ENCODE measurements at places on chromosomes 3 and 15.

DNA sequence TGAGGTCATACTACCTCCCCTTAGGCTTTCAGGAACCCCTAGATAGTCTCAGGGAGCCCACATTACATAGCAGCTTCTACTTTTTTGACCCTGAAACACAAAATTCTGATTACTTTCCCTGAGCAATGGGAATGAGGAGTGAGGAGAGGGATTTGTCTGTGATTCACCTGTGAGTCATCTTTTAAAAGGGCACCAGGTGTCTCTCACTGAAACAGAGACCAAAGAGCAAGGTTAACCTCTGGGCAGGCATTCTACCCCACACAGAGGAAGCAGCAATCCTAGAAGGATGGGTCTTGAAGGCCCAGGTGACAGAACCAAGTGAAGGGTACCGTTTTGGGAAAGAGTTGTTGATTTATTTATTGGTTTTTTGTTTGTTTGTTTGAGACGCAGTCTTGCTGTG lies 31.1 kb upstream of the UBE2E2 start:
- DNase-seq: no peak

DNA sequence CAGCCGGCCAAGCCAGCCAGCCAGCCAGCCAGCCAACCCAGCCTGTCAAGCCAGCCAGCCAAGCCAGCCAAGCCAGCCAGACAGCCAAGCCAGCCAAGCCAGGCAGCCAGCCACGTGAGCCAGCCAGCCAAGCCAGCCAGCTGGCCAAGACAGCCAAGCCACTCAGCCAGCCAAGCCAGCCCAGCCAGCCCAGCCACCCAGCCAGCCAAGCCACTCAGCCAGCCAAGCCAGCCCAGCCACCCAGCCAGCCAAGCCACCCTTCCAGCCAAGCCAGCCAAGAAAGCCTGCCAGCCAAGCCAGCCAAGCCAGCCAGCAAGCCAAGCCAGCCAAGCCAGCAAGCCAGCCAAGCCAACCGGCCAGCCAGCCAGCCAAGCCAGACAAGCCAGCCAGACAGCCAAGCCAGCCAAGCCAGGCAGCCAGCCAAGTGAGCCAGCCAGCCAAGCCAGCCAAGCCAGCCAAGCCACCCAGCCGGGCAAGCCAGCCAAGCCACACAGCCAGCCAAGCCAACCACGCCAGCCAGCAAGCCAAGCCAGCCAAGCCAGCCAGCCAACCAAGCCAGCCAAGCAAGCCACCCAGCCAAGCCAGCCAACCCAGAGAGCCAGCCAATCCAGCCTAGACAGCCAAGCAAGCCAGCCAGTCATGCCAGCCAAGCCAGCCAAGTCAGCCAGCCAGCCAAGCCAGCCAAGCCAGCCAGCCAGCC lies 199.5 kb downstream of the GOLGA6L6 start:
- no peak for DNase-seq

GRCh38 chr3:124419303-124419702 lies 310.9 kb upstream of the UMPS start:
- no peak for DNase-seq

DNA sequence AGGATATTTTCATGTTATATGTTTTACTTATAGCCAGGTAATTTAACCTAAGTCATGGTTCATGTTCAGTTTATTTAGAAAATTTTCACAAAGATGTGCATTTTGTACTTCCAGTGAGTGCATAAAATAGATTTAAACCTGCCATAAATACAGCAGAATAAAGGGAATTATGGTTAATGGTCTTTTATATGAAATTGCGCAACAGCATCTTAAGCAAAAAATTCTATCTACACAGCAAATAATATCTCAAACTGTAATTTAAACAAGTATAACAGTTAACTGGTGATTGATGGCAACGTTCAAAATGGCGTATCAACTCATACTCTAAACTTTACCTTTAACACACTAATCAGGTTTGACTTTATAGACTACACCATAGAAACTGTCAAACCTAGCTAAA lies 97.6 kb downstream of the ROBO1 start:
- no peak for DNase-seq

GRCh38 chr3:64083575-64083974 lies 60.3 kb upstream of the PSMD6 start:
- no peak for DNase-seq

GRCh38 chr3:167653760-167654159 lies at the start of gene WDR49:
TSS of gene WDR49 (minus strand) at chr3:167653942. CDS start at chr3:167653425, 517 bp downstream.
- peak; percentile 4 for DNase-seq

DNA sequence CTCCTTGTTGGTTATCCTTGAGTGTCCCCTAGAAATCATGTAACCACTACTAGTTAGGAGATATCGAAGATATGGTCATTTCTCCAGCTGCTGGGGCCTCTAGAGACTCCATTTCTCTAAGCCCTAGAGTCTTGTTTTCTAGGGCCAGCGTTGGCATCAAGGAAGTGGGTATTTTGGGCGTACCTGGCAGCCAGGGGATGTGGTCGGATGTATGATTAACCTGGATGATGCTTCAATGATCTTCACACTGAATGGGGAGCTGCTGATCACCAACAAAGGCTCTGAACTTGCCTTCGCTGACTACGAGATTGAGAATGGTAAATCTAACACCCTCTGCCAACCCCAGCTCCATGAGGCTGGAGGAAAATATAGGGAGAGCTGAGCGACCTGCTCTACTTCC lies 325.5 kb downstream of the RYR3 start:
- no peak for DNase-seq

DNA sequence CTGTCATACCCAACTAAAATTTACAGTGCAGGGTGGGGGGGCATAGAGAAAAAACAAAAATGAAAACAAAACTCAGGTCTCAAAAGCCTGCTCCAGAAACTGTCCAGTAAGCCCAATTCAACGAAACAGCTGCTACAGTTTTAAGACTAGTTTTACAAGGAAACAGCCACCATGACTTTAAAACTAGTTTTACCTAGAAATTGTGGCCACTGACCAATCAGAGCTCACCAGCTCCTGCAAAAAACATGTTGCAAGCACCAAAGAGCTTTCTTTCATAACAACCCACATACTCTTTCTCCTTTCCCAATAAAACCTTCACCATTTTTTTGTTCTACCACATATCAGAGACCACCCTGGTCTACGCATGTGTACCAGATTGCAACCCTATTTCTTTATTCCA lies 7.3 kb upstream of the CFAP91 start:
- DNase-seq: no peak

DNA sequence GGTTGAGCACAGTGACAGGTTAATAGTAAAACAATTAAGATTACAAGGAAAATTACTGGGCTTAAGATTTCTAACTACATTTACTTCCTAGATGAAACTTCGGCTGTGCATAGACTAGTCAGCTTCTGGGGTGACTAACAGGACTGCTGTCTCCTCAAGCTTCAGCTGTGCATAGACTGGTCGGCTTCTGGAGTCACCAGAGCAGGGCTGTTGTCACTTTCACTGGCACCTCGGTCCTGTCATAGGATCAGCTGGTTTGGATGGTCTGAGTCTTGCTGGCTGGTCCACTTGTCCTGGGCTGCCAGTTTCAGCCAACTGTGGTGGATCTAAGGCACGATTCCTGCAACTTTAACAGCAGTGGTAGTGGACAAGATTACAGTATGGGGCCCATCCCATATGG lies 23.9 kb upstream of the ACAD9 start:
- no peak for DNase-seq

DNA sequence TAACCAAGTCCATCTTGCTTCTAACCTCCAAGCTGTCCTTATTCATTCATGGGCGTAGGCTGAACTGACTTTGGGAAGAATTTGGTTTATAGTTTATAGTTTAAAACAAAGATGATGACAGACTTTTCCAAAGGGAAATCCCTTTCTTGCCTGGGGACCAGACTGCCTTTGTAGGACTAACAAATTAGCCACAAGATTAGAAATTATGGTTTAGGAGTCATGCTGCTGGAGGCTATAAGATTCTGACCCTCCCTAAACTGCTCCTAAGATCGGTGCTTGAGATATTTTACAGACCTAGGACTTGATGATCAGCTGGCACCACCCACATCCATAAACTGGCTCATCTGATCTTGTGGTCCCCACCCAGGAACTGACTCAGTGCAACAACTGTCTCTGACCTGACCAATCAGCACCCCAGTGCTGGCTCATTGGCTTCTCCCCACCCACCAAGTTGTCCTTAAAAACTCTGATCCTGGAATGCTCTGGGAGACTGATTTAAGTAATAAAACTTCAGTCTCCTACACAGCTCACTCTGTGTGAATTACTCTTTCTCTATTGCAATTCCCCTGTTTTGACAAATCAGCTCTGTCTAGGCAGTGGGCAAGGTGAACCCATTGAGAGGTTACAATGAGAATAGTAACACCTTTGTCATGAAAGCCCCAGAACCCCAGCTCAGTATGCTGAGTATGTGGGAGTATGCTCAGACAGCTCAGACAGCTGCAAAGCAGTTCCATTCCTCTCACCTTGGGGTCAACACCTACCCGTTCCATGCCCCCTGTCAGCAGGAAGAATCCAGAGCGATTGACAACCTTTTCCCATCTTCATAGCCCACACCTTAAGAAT lies 51.6 kb upstream of the C15orf39 start:
- DNase-seq: no peak

- no peak for DNase-seq
Measured at GRCh38 chr3:156576651-156577348, 21.9 kb upstream of the SSR3 start.

GRCh38 chr15:50891159-50891558 lies 17.3 kb upstream of the AP4E1 start:
- no peak for DNase-seq

DNA sequence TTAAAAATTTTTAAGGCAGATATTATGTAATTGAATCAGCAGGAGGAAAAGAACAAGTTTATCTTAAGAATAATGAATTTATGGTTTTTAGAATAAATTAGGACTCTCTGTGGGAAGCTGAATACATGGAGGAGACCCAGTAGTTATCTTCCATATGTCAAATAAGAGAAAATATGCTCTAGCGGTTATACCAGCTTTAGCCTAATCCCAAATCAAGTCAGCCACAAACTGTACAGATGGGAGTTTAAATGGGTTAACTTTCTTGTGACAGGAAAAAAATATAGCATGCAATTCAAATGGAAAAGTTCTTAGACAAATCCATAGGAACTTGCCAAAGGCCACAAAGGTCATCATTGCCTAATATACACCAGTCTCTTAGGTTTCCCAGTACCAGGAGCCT lies 84.3 kb downstream of the TTBK2 start:
- no peak for DNase-seq

GRCh38 chr3:124125315-124125714 lies 133.4 kb upstream of the ROPN1 start:
- no peak for DNase-seq

DNA sequence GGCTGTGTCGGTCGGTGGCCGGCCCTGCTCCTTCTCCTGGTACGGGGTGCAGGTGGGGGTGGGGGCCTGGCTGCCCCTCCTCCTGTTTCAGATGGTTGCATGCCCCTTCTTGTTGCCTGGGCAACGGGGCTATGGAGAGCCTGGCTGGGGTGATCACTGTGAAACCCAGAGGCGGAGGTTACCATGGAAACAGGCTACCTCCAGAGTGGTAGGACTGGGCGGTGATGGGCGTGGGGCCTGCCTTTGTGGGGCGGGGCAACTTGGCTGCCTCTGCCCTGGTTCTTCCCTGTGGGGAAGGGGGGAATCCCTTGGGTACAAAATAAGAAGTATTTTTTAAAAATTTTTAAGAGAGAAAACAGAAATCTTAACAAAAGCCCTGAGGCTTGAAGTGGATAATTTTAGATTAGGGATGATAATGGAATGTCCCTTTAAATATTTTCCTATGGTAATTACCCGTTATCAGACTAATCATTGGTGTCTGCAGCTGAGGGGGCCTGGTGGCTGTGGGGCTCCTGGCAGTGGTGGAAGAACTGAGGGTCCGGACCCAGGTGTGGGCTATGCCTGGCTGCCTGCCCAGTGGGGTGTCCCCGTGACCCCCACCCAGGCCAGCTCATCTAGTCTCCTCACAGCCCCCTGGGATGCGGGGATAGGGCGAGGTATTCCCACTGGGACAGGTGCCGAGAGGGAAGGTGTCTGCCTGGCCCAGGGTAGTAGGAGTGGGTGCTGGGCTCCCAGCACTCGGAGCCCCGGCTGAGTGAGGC lies 32.5 kb downstream of the PLXNA1 start:
- no peak for DNase-seq

GRCh38 chr15:62832231-62832630 lies 210.3 kb upstream of the TPM1 start:
- DNase-seq: no peak

GRCh38 chr3:189944285-189945145 lies 176.2 kb downstream of the P3H2 start:
- DNase-seq: no peak

DNA sequence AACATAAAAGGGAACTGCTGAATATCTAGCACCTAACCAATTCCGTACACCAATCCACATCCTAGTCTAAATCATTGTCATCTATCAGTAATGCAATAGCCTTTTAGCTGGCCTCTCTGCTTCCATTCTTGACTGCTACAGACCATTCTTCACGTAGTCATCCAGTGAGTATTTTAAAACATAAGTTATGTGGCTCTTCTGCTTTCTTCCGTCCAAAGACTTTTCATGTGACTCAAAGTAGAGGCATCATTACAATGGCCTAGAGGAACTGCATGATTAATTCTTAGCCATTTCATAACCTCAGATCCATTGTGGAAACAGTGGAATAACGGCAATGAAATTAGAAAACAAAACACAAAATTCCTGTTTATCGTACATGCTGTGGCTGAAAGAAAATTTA lies 88.9 kb upstream of the CBLB start:
- DNase-seq: no peak

GRCh38 chr15:85116066-85116465 lies 134.4 kb downstream of the PDE8A start:
- DNase-seq: no peak

GRCh38 chr15:85689729-85690128 lies 105.0 kb downstream of the KLHL25 start:
- peak; percentile 83 for DNase-seq

DNA sequence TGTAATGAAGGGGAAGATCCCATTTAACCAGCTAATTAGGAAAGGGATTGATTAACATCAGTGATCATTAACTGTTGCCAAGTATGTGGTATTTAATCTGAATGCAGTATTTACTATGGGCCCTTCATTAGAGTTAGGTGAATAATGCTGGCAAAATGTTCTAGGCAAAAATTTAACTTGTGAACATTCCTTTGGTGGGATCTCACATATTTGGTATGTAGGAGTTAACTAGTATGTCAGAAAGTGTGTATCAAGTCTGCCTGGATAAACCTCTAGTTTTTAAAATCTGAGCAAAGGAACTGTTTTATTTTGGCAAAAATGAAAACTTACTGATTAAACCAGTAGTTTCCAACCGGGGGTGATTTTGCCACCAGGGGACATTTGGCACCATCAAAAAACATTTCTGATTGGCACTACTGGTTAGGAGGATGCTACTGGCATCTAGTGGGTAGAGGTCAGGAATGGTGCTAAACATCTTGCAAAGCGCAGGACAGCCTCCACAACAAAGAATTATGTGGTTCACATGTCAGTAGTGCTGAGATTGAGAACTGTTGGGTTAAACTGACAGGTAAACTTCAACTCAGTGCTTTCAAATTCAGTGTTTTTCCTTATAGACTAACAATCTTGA lies 22.5 kb downstream of the LRTM1 start:
- DNase-seq: no peak

DNA sequence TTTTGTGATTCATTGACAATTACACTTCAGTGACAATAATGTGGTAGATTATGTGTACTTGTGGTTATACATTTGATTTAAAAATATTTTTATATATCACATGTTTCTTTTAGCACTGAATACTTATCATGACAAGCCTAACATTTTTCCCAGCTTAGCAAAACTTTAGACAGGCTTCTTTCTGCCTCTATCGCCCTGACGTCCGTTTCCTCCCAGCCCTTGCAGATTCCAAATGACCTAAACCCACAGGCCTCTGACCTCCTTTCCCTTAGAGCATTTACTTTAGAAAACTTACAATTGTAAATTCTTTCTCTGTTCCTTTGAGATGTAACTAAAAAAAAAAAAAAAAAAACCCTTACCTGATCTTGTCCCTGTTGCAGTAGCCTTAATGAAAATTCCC lies 326.1 kb downstream of the UNC13C start:
- no peak for DNase-seq
